ENCODE measurements at places on chromosomes 1 and 21.

- H3K36me3 ChIP-seq: peaks cover 8% of the 10 kb centered on the region
- peaks cover 35% of the 10 kb centered on the region for H3K4me1 ChIP-seq
- peak overlapping the region; percentile 73 for H3K27ac ChIP-seq
- no peak for DNase-seq
Measured at GRCh38 chr1:201719812-201720521, 109.0 kb upstream of the IPO9 start.

- H3K36me3 ChIP-seq: no peaks in the 10 kb centered on the region
- no peaks in the 10 kb centered on the region for H3K27me3 ChIP-seq
- no peak overlapping the region for H3K4me3 ChIP-seq
- peaks cover 22% of the 10 kb centered on the region for H3K4me1 ChIP-seq
- DNase-seq: peak; percentile 72
- H3K27ac ChIP-seq: peak overlapping the region; percentile 82
Measured at GRCh38 chr1:10724948-10725847, 71.2 kb downstream of the CASZ1 start.

GRCh38 chr21:21385404-21385803, 387.2 kb downstream of the NCAM2 start:
- H3K4me1 ChIP-seq: no peaks in the 10 kb centered on the region
- H3K27ac ChIP-seq: no peak overlapping the region
- no peaks in the 10 kb centered on the region for H3K36me3 ChIP-seq
- no peak overlapping the region for H3K4me3 ChIP-seq
- H3K27me3 ChIP-seq: no peaks in the 10 kb centered on the region

DNA sequence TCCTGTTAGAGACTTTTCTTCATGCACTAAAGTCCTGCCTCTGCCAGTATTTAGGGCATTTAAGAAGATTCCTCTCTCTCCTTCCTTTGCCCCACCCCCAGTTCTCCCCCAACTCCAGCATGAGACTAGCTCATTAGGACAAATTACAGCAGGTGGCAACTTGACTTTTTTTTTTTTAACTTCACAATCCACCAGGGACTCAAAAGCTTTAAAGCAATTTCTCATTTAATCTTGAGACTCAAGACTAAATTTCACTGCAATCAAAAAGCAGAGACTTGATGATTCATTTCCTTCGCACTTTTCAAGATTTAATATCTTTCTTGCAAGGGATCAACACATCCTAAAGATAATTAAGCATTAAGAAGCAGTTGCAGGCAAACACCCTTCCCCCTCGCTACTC, 74.9 kb downstream of the WLS start:
- no peaks in the 10 kb centered on the region for H3K4me1 ChIP-seq
- H3K36me3 ChIP-seq: peaks cover 22% of the 10 kb centered on the region
- no peak overlapping the region for H3K27ac ChIP-seq
- no peak for DNase-seq

DNA sequence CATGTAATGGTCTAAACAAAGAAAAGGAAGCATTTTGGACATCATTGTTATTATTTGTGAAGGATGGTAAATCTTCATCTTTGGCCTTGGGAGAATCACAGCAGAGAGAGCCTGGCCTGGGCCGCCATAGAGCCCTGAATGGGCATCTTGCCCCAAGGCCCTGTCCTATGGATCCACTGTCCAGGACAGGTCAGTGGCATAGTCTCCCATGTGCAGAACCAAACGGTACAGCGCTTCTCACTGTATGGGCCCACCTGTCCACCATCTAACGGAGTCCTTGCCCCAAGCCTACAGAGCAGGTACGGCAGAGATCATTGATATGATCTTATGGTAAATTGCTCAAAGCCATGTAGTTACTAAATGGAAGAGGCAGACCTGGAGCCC, 185.7 kb downstream of the FOXD2 start:
- H3K27me3 ChIP-seq: no peaks in the 10 kb centered on the region
- no peaks in the 10 kb centered on the region for H3K4me1 ChIP-seq
- no peaks in the 10 kb centered on the region for H3K36me3 ChIP-seq
- no peak overlapping the region for H3K27ac ChIP-seq

Data from left lung (tissue), 14 donors.